ENCODE measurements at places on chromosomes 12 and 14.
A peak's percentile ranks its signal among the peaks of the same experiment; 100 is the strongest.

GRCh38 chr12:51721282-51721940 is 127.1 kb downstream of the FIGNL2 start:
- DNase-seq: peak; percentile 26

DNA sequence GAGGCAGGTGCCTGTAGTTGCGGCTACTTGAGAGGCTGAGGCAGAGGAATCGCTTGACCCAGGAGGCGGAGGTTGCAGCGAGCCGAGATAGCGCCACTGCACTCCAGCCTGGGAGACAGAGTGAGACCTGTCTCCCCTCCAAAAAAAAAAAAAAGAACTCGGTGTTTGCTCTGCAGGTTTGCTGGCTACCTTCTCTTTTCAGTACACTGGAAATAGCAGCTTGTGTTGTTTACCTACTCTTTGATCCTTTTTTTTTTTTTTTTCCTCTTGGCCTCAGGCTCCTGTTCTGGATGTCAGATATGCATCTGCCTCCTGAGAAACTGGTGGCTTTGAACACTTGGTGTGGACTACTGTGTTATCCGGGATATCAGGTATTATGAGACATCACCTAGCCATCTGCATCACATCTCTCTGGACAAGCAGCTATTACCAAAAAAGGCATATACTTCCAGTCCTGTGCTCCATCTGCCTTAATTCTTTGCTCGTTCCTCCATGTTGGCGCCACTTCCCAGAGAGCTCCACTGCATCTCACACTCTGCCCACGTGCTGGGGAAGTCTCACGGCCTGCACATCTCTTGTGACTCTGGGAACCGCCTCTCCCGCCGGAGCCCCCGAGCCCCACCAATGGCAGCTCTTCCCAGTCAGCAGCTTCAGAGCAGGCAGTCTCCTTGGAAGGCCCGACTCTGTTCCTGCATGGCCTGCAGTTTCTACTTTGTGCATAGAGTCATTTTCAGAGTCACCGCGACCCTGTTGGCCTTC is 50.9 kb upstream of the TRAF3 start:
- DNase-seq: no peak

- peak; percentile 56 for DNase-seq
These were observed 40.1 kb downstream of the VWF start for GRCh38 chr12:6084261-6084968.

GRCh38 chr14:50947446-50947845 is 3.2 kb upstream of the PYGL start:
- no peak for DNase-seq

- DNase-seq: no peak
These were observed 33.8 kb downstream of the CACNA2D4 start for GRCh38 chr12:1884651-1885050.

- no peak for DNase-seq
These were observed 1.3 kb upstream of the IPO8 start for GRCh38 chr12:30696943-30697342.

DNA sequence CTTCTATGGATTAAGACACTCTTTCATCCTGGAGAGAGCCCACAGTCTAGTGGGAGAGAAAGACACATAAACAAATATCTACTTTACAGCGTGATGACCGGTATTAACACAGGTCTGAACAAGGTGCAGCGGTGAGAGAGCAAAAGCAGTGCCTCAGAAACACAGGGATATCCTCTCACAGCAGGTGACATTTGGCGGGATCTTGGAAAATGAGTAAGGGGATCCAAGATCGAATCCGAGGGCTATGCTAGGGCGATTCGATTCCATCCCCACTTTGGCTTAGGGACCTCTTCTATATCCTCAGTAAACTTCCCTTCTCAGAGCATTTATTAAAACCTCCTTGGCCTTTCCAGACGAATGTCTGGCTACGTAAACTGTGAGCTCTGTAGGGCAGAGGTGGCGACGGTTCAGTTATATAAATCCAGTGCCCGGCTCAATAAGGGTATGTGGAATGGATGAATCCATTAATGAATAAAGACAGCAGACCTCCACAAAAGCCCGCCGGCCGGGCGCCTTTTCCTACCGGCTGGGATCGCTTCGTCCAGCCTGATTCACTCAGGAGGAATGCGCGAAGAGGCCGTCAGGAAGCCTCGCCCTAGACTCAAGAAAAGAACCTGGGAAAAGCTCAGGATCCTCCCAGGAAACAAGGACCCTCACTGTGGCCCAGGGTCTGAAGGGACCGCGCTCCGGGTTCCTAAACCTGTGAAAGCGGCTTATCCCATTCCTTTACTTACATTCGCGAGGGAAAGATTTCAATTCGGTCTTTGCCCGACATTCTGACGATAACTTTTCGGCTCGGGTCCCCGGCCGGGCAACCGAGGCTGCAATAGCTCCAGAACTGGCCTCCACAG is 455 bp downstream of the ATP6V1D start:
- no peak for DNase-seq

GRCh38 chr12:7959701-7960121 is 23.7 kb upstream of the SLC2A3 start:
- DNase-seq: no peak

DNA sequence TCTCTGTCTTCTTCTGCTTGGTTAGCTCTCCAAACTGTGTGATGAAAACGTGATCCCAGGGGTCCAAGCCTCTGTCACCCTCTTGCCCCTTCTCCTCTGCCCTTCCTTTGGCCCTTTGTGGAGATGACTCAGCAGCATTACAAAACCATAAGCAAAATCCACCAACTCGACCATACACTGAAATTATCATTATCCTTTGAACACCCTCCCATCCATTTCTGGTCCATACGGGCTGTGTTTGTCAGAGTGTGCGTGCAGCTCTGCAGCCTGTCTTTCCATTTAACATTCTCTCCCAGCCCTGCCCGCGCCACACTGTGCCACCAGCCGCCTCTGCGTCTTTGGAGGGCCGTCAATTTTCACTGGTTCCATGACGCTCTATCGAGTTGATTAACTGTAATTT is 69.2 kb downstream of the SLC25A47 start:
- DNase-seq: no peak

GRCh38 chr14:103716091-103716801 is 636 bp downstream of the ZFYVE21 start:
- no peak for DNase-seq

Data from globus pallidus (tissue), 1 donor.